ENCODE measurements at places on chromosomes 2 and 18. TPM values are rescaled to one million over a fixed set of nuclear protein-coding genes. Genes with fewer than 3 reads are reported as not detected.

The RND3 gene
- 55.3 TPM for total RNA-seq

The TBR1 gene
- total RNA-seq: not detected

DNA sequence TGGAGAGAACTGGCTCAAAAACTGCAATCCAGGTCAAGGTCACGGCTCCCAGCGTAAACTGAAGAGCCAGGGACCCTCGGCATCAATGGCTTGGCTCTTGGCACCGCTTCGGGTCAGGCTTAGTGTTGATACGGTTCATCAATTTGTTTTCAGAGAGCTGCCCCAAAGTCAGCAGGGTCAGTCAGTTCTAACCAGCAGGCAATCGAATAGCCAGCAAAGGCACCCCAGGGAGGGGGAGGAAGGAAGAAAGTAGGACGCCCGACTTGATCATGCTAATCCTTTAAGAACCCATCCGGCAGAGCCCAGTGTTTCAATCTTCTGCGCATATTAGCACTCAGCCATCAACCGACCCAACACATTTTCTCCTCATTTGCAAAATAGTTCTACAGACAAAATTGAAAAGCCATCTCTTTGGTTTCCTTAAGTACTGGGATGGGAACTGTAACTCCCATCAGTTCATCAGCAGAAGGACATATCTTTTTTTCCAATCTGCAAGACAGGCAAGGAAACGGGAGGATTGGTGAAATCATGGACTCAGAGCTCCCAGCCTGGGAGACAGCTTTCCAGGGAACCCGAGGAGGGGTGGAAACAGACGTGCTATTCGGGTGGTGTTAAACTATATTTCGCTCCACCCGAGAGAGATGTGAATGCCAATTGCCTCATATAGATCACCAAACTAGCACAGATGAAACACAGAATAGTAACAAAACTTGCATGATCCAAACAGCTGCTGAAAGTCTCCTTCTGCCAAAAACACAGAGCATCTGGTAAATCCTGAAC, 40.7 kb upstream of the CABLES1 start:
- no peaks in the 10 kb centered on the region for H3K27me3 ChIP-seq
- peak; percentile 38 for DNase-seq
- no peaks in the 10 kb centered on the region for H3K36me3 ChIP-seq
- H3K4me3 ChIP-seq: peak overlapping the region; percentile 1
- peaks cover 14% of the 10 kb centered on the region for H3K4me1 ChIP-seq
- H3K27ac ChIP-seq: no peak overlapping the region

DNA sequence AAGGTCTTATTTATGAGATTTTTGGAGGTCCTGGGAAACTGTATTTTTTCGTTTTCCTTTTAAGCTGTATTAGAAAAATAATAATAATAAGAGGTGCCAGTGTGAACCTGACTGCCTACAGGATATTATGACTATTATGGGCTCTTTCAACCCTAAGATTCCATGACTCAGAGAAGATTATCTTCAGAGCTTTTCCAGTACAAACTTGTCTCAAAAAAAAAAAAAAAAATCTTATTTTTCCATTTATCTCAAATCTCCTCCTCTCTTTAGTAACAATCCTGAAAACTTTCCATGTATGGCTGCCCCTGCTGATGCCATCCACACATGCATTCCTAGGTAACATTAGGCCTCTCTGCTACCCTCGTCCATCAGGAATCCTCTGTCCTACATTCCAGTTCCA, 36.7 kb upstream of the RPE start:
- no peak overlapping the region for H3K27ac ChIP-seq
- no peaks in the 10 kb centered on the region for H3K27me3 ChIP-seq
- H3K4me3 ChIP-seq: no peak overlapping the region

GRCh38 chr2:8312861-8313830, 368.7 kb upstream of the ID2 start:
- H3K27me3 ChIP-seq: no peaks in the 10 kb centered on the region
- DNase-seq: no peak
- 0 out of 2 replicates have a peak, but pooled peaks cover under 1% of the 10 kb centered on the region for H3K4me1 ChIP-seq
- H3K27ac ChIP-seq: no peak overlapping the region
- no peaks in the 10 kb centered on the region for H3K36me3 ChIP-seq

- H3K4me1 ChIP-seq: no peaks in the 10 kb centered on the region
- no peak overlapping the region for H3K27ac ChIP-seq
- no peaks in the 10 kb centered on the region for H3K27me3 ChIP-seq
- H3K36me3 ChIP-seq: no peaks in the 10 kb centered on the region
These were observed 111.9 kb upstream of the TEX51 start for GRCh38 chr2:126786765-126787164.

- no peaks in the 10 kb centered on the region for H3K27me3 ChIP-seq
- no peak for DNase-seq
- no peak overlapping the region for H3K27ac ChIP-seq
- no peaks in the 10 kb centered on the region for H3K36me3 ChIP-seq
- no peak overlapping the region for H3K4me3 ChIP-seq
These were observed 269.2 kb downstream of the LRATD1 start for GRCh38 chr2:14901737-14902136.

DNA sequence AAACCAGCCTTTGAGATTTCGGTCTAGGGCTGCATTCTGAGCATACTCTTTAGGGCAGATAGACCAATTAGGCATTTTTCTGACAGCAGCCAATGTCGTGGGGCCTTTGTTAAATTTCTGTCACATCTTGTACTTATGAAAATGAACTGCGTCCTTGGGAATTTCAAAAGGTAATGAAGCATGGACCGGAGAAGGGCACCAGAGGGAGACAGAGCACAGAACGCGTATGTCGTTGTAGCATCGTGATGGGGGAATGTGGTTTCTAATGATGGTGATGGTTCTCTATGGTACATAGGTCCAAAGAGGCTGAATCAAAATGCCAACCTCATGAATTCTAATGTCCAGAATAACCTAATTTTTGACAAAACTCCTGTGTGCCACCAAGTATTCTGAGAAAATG, 483.9 kb upstream of the CRIM1 start:
- no peaks in the 10 kb centered on the region for H3K36me3 ChIP-seq
- DNase-seq: peak; percentile 41
- no peaks in the 10 kb centered on the region for H3K27me3 ChIP-seq
- no peaks in the 10 kb centered on the region for H3K4me1 ChIP-seq
- no peak overlapping the region for H3K27ac ChIP-seq
- H3K4me3 ChIP-seq: no peak overlapping the region
